Stimulated activated CD8-positive, alpha-beta memory T cell treated with anti-CD3 and anti-CD28 coated beads, Interleukin-7, amount 100 ng/mL, for 1 hour (primary cell): ENCODE measurements at places on chromosomes 6 and 20.

DNA sequence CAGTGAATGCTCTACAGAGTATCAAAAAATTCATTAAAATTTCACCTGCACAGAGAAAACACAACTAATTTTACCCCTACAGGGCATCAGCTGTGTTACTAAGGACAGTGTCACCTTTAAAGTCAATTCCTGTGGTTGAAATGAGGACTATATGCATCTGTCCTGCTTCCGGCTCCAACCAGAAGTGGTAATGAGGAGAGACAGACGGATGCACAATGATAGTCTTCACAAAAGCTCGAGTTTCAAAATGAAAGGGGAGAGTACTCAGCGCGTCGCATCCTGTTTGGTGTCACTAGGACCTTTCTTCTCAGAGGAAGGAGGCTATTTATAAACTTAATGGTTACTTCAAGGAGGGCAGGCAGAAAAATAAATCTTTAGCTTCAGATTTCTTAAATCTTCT lies 86.5 kb downstream of the LYRM4 start:
- peak; percentile 7 for DNase-seq

GRCh38 chr6:88982720-88983119 lies 19.3 kb upstream of the RNGTT start:
- DNase-seq, result no peak

GRCh38 chr6:2916158-2916925 lies 13.2 kb upstream of the SERPINB9 start:
- DNase-seq, result no peak

DNA sequence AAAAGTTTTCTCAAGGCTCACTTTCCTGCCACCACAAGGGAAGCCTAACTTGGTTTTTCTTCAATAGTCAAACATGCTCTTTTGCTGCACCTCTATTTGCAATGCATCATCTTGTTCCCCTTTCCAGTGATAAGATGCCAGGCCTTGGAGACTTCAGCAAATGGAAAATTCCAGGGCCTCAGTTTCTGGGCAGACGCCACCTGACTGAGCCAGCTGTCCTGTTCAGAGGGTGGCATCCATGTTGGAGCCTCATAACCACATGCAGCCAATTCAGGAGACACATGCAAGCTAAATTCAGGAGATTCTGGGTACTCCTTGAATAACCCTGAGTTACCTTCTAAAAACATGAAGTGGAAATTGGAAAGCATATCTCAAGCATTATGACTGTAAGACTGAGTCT lies 285.6 kb upstream of the RNF24 start:
- no peak for DNase-seq

DNA sequence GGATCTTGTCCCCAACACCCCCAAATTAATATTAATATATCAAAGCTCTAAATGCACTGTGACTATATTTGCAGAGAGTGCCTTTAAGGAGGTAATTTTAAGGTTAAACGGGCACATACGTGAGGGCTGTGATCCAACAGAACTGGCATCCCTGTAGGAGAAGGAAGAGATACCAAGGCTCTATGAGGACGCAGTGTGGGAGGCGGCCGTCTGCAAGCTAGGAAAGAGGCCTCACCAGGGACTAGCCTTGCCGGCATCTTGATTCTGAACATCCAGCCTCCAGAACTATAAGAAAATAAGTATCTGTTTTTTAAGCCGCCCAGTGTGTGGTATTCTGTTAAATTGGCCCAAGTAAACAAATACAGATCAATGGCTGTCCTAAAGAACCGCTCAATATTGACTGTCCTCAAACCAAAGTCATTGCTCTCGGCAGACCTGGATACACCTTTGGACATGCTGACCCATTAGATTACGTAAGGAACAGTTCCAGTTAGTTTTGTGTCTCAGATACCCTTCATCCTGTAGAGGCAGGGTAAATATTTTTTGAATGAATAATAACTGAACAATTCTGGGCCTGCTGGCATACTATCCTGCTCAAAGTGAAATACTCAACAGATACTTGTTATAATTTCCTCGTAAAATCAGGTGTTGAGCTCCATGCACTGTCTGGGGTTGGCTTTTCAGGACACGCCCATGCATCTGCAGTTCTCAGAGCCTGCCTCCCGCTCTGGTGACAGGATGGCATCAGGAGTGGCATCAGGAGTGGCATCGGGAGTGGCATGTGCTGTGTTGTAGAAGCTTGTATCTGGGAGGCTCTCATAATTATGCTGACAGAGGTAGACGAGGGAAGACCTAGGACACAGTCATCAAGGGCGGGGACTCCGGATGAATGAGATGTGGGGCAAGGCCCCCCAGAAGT lies 6.3 kb downstream of the PRR18 start:
- DNase-seq, result no peak

DNA sequence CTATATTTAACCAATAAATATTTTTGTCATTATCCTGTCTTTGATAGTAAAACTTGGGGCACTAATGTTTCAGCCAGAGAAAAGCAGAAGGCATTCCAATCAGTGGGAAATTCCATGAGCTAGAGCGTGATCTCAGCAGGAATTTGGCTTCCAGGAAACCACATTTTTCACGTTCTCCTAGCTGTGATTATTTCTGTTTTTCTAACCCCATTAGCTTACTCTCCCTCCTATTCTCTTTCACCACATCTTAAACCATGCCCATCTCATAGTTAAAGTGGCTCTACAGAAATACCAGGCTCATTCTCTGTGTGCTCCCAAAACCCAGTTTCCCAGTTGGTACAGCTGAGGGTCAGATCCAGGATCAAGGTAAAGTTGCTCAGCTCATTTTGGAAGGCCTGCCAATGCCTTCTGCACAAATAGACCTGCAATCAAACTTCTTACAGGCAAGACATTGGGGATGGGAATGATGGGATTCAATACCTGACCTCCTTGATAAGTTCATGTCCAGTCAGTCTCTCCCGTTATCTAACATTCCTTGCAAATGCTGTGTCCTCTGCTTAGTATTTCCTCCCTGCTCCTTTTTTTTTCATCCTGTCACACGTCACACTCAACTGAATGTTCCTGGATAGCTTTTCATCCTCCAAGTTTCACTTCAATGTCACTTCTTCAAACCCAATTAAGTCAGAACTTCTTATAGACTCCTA lies 33.1 kb upstream of the TMEM30A start:
- no peak for DNase-seq

DNA sequence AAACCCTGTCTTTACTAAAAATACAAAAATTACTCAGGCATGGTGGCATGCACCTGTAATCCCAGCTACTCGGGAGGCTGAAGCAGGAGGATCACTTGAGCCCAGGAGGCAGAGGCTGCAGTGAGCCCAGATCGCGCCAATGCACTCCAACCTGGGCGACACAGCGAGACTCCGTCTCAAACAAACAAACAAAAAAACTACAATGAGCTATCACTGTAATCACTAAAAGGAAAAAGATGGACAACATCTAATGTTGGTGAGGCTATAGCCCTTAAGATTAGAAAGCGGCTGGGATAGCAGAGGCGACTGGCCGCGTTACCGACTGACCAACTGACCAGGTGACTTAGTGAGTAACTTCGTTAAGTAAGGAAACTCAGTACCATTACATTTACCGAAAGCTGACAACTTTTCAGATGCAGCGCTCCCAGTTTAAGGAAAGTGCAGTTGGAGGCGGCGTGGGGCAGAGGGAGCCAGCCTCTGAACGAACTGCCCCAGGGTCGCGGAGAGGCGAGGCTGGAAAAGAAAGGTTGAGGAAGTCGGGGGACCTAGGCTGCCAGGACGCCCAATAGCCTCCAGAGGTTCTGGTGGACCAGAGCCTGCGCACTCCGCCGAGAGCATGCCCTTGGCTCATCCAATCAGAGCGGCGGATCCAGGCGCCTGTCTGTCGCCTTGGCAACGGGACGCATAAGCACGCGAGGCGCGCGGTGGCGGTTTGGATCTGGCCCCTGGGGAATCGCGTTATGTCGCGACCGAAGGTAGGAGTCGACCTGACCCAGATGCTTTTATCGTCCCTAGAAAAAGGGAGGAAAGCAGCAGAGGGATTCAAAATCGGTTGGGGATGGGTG lies 8.9 kb downstream of the TTLL9 start:
- peak; percentile 48 for DNase-seq

- DNase-seq, result no peak
These were observed 630.7 kb downstream of the HACE1 start for GRCh38 chr6:104229057-104229456.
